ENCODE measurements at places on chromosomes 2 and 18.

GRCh38 chr2:129467941-129468340 is 511.5 kb upstream of the RAB6C start:
- DNase-seq, result no peak

DNA sequence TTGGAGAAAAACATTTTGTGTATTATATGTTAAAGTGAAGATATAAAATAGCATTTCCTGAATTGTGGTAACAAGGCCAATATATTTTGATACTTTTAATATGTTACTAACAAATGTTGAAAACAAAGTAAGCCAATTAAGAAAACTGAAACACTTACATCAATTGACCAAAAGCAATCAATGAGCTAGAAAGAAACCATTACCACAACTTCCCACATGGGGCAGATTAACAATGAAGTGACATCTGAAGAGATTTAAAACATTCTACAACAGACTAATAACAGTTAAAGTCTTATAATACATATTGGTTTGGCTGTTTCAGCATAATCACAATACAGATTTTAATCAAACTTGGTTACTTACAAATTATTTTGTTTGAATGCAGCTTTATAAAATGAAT is 282.4 kb upstream of the NETO1 start:
- DNase-seq, result no peak

GRCh38 chr2:44360749-44361329 is 455 bp downstream of the PREPL start:
- no peak for DNase-seq

DNA sequence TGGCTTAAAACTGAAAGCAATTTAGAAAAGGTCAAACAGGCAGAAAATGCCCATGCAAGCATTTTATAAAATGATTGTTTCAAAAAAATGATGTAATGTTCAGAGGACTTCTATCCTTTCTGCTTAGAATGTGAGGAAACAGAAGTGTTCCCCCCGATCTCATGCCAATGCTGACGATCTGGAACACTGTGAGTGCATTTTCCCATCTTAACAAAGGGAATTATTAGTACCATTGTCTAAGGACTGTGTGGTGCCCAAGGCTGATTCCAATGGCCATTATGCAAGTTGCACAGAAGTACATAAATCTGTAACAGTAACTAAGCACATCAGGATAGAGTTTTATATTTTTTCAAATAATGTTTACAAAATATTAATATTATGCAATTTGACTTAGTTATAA is 185.3 kb downstream of the MYT1L start:
- DNase-seq, result no peak

DNA sequence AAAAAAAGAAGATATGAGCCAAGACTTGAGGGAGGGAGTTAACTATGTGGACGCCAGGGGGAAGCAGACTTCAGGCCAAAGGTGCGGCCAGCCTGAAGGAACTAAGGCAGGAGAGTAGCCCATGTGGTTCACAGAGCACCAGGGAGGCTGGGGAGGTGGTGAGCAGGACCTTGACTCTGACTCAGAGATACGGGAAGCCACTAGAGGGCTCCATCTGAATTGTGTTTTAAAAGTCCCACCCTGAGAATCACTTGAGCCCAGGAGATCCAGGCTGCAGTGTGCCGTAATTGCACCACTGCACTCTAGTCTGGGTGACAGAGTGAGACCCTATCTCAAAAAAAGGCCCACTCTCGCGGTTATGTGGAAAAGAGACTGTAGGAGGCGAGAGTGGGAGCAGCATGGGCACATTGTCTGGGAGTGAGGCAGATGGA is 12.3 kb downstream of the CEP192 start:
- no peak for DNase-seq

- DNase-seq, result no peak
Measured at GRCh38 chr18:74635224-74635975, 37.7 kb downstream of the ZNF407 start.

GRCh38 chr2:60125611-60126426 is 427.6 kb downstream of the BCL11A start:
- DNase-seq, result no peak

GRCh38 chr2:120341977-120342376 is 4.0 kb upstream of the INHBB start:
- no peak for DNase-seq

- DNase-seq, result no peak
Measured at GRCh38 chr2:97935719-97936161, 60.0 kb downstream of the TMEM131 start.

DNA sequence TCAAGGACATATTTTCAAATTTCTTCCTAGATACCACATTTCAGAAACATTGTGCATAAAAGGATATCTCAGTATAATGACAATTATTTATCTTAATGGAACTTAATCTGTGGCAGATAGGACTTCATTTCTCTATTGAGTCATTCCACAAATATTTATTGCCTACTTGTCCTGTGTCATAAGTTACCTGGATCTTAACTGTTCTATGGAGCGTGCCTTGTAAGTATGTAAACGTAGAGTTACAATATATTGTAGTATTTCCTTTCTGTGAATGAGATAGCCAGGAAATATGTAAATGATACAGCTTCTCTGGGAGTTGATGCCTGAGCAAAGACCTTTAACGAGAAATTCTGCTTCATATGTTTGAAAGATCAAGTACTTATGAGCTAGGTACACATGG is 2.5 kb downstream of the AGFG1 start:
- no peak for DNase-seq

DNA sequence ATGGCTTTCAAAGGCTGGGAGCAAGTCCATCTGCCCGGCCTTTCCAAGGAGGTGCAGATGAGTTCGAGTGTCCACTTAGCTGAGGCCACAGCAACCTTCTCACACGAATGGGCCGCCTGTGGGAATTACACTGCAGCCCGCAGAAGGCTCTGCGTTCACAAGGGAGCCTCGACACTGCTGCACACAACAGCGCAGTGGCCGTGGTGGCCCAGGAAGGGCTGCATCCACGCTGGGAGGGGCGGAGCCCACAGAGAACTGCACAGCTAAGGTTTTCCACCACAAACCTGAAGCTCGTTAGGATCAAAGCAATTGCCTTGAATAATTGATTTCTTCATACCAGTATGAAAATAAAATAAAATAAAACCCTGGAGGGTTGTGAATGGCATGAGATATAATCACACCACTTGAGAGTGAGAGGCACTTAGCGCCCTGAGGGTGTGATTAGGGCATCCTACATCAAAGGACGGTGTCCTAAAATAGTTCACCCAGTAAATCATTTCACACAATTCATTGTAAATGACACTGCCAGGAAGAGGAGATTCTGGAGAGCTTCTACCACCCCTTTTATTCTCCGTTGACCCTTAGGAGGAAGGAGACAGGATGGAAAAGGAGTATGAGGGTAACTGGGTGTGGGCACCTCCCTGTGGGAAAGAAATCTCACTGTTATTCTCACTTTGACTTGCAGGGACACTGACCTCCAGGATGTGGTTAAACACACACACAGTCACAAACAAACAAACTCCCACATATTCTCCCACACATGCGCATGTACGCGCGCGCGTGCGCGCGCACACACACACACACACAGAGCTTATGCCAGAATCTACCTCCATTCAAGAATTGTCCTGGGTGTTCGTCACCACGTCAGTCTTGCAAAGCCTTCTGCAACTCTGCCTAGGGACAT is 256.6 kb upstream of the ID2 start:
- DNase-seq, result no peak

DNA sequence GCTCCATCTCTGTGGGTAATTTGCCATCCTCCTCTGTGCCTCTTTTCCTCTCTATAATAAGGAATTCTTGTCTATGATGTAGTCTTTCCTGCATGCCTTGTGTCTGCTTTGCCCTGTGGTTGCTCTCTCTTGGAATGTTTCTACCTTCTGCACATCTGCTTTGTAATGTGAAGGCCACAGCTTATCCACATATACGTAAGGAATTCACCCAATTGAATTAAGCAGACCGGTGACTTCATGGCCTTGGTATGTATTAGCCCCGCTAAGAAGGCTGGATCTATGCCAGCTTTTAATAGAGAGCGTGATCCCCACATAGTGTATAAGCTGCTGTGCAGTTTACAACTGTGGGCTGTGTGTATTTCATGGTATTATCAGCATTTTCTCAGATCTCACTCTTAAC is 274.7 kb downstream of the RNF144A start:
- DNase-seq, result no peak

DNA sequence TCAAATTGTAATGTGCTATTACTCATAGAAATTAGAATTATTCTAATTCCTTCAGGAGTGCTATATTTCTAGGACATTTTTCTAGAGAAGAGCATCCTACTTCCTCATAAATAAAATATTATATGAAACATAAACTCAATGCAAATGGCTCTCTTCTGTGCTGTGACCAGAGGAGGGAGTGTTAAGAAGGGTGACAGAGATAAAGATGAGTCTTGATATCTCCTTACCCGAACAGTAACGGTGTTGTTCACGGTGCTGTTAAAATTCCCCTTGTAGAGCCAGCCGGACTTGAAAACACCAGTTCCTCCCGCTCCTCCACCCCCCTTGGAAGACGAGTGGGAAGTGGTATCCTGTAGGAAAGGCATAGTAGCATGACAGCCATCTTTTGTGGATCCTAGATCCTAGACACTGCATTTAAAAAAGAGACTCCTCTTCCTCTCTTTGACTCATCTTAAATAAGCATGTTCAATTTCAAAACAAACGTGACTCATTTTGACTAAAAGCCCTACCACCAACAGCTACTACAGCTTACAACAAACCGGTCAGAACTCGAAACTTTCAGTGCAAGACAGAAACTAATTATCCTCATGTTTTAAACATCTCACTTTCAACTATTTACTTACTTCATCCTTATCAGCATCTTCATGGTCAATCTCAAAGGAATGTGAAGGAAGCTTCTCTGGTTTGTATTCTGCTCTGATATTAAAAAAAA is 156.3 kb downstream of the DOCK10 start:
- DNase-seq, result no peak

- no peak for DNase-seq
Measured at GRCh38 chr2:26114151-26114550, 58.7 kb upstream of the GAREM2 start.

DNA sequence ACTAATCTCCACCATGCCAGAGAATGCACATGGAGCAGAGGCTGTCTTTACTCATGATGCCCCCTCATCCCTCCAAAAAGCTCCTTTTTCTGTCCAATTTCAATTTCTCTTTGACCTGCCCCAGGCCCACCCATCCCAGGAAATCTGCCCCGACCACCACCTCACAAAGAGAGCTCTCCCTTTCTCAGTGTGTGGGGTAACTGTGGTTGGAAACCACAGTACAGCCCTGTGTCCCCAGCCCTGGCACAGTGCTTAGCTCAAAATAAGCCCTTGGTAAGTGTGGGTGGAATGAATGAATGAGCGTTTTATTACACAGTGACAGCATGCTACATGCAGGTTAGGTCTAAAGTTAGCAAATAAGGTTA is 43.7 kb upstream of the CAB39 start:
- no peak for DNase-seq

GRCh38 chr2:233968556-233968955 is 51.4 kb downstream of the TRPM8 start:
- no peak for DNase-seq

GRCh38 chr18:37471637-37472036 is 94.0 kb downstream of the CELF4 start:
- no peak for DNase-seq

GRCh38 chr2:165868211-165868610 is 74.2 kb upstream of the GALNT3 start:
- no peak for DNase-seq

- DNase-seq, result no peak
Measured at GRCh38 chr2:120745420-120746111, 9.9 kb downstream of the GLI2 start.

DNA sequence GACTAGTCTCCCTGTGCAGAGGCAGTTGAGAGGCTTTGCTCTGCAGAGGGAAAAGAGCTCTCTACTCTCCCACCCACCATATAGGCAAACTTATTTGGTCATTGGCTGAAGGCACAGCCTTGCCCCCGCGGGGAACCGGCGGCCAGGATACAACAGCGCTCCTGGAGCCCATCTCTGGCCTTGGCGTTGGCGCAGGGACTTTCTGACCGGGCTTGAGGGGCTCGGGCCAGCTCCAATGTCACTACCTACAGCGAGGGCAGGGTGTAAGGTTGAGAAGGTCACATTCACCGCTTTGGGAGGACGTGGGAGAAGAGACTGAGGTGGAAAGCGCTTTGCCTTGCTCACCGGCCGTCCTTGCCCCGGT is 2.2 kb downstream of the ONECUT2 start:
- no peak for DNase-seq

DNA sequence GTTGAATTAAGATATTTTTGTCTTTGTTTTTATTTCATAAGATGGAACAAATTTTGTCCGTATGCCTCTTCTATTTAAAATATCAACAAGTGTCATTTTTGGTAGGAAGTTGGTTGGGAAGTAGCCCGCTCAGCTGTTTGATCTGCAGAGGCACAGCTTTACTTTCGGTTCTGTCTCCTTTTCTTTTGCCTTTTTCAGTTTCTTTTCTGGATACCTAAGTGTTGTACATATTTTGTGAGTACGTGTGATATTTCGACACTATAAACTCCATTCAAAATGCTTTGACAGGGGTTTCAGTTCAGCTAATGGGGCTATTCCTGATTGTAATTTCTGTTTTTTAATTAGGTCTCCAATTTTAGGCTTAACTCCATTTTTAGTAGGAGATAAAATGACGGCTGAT is 1785.0 kb upstream of the LRRTM1 start:
- DNase-seq, result no peak

DNA sequence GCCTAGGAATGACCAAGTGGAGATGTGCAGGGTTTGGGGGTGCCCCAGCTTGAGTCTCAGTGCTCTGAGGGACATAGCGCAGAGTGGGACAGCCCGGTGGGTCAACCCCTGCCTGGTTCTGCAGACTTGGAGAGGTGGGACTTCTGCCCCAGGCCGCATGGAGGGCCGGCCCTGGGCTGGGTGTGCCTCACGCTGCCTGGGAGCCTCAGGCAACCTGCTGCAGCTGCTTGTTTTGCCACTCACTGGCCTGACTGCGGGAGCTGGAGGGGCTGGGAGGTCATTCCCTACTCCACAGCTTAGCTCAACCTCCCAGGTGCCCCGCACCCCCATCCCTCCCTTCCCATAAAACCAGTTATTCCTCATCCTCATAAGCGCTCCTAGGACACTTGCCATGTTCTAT is 33.1 kb downstream of the ODC1 start:
- no peak for DNase-seq

DNA sequence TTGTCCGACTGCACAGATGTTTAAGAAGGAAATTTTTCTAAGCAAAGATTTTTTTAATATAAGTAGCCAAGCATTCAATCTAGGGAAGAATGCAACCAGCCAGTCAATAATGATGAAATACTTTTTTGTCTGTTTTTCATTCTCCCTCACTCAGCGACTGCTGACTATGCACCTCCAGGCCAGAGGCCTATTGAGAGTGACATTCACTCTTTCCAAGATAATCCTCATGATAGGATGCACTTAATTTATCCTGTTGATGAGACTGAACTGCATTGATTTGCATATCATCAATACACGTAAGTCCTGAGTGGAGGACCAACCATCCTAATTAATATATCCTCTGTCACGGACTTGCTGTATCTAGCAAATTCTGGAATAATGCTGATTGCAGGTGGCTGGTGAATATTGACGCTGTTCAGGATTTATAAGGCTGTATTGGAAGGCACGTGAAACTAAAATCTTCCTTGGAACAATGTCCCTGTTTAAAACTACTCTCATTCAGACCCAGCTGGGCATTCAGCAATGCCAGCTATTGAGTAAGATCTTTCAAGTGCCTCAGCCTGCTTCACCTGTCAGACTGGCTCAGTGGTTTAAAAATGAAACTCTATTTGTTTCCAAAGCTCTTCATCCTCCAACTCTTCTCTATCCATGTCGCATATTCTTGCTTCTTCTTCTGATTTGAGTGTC is 142.2 kb downstream of the MAP2 start:
- no peak for DNase-seq

GRCh38 chr2:207558079-207558491 is 28.3 kb downstream of the CREB1 start:
- no peak for DNase-seq

- DNase-seq, result no peak
Measured at GRCh38 chr18:43079422-43079821, 36.1 kb downstream of the RIT2 start.
